ENCODE measurements at places on chromosomes 4 and X.

DNA sequence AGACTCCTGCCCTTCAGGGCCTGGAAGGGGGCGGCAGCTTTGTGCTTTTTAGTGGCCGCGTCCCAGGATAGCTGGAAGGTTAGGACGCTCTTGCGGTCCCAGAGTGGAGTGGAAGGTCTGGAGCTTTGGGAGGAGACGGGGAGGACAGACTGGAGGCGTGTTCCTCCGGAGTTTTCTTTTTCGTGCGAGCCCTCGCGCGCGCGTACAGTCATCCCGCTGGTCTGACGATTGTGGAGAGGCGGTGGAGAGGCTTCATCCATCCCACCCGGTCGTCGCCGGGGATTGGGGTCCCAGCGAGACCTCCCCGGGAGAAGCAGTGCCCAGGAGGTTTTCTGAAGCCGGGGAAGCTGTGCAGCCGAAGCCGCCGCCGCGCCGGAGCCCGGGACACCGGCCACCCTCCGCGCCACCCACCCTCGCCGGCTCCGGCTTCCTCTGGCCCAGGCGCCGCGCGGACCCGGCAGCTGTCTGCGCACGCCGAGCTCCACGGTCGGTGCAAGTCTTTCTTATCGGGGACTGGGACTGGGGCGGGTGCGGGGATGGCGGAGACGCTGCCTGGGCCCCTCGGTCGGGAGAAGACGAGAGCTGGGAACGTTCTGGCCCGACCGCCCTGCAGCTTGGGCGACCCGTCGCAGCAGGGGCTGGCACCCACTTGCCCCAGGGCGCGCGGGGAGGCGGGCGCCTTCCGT lies at the start of gene EDNRA:
Gene EDNRA, plus strand, starts transcription at position 207 of the 686 bp plus-strand sequence. CDS start 4,585 bp downstream, outside the sequence.
- no peak for DNase-seq

DNA sequence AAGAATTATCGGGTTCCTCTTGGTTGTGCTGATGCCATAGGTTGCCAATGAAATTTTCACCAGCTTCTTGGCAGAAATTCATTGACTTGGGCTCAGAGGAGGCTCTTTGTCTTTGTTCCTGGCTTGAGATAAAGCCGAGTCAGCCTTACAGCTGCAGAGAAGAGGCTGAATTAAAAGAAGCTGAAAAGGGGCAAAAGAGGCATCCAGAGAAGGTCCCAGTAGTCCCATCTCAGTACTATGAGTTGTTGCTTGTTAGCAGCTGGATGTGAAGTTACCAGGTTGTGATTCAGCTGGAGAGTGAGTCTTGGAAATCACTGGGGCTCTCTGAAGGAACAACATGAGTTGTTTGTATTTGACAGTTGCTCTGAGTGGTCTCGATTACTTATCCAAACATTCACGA lies 59.7 kb downstream of the SMAD1 start:
- no peak for DNase-seq

DNA sequence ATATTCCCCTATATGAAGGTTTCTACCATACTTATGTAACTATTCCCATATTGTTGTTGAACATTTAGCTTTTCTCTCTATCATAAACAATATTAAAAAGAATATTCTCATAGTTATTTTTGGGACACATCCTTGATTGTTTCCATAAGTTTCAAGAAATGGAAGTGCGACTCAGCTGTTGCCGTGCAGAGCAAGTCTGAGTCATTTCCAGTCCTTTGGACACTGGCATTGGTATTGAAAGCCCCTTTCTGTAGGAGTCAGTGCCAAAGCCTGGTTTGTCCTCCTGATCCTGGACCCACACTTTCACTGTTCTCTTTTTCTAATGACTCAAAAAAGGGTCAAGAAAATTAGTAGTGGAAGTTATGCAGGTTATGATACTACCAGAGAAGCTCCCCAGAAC lies 108.3 kb upstream of the DIAPH2 start:
- no peak for DNase-seq

GRCh38 chr4:44914748-44915147 lies 188.4 kb upstream of the GNPDA2 start:
- no peak for DNase-seq

- DNase-seq = no peak
Measured at GRCh38 chrX:80021621-80022020, 7.1 kb downstream of the TBX22 start.

GRCh38 chrX:149223854-149224253 lies 281.3 kb downstream of the IDS start:
- no peak for DNase-seq

- DNase-seq = no peak
Measured at GRCh38 chrX:129523079-129523911, at the start of gene SMARCA1. Gene SMARCA1, minus strand, starts transcription at chrX:129523490. Its CDS starts 120 bp downstream, at chrX:129523370.

GRCh38 chr4:176309046-176309445 lies 10.7 kb upstream of the SPCS3 start:
- no peak for DNase-seq

DNA sequence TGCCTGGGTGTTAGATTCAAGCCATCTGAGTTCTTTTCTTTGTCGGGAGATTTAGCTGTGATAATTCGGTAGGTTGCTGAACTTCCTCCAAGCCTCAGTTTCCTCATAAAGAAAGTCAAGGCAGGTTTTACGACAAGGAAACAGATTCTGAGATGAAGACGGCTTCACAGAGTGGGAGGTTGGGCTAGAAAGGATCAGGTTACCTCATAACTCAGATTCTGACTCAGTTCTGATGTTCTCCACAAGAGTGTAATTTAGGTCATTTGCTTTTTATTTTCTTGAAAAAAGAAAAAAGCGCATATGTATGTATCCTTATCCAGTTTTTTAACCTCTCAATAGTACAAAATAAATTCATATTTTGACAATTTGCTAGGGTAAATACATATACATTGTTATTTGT lies 47.2 kb upstream of the ELOVL6 start:
- no peak for DNase-seq

DNA sequence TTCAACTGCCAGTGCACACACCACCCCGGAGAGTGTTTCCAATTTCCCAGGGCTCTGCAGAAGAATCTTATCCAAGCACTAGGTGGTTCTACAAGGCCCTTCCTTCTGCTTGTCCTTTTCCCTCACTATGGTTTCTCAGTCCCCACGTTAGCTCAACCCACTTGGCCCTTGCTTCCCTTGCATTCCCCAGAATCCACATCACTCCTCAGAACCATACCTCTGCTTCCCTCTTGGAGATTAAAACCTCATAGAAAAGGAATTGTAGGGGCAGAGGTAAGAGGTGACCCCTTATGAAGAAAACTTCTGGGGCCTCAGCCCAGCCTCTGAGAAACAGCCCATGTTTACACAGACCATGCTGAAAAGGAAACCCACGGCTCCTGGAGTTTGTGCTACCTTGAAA lies 42.4 kb downstream of the TSPAN5 start:
- no peak for DNase-seq

- DNase-seq = no peak
Measured at GRCh38 chrX:85544609-85545008, 165.1 kb upstream of the POF1B start.

DNA sequence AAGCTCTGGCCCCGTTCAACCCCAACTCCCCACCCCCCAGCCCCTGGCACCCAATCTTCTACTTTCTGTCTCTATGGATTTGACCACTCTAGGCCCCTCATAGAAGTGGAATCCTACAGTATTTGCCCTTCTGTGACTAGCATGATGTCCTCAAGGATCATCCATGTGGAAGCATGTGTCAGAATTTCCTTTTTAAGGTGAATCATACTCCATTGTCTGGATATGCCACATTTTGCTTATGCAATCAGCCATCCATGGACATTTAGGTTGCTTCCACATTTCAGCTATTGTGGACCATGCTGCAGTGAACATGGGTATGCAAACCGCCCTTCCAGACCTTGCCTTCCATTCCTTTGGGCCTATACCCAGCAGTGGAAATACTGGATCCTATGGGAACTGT lies 15.5 kb downstream of the CCNQ start:
- no peak for DNase-seq

- no peak for DNase-seq
Measured at GRCh38 chr4:165537028-165537648, 158.3 kb downstream of the CPE start.

GRCh38 chr4:113026556-113026955 lies 22.9 kb upstream of the ANK2 start:
- no peak for DNase-seq

- DNase-seq = no peak
Measured at GRCh38 chr4:25423548-25423947, 46.5 kb downstream of the ANAPC4 start.

GRCh38 chr4:141757287-141757686 lies 120.9 kb downstream of the IL15 start:
- no peak for DNase-seq

Measured in stimulated activated CD8-positive, alpha-beta memory T cell treated with anti-CD3 and anti-CD28 coated beads, Interleukin-4, amount 100 ng/mL, for 4 hours (primary cell).